Thoracic aorta (tissue), 2 donors: ENCODE measurements at places on chromosomes 12 and 14. TPM values are rescaled to one million over a fixed set of nuclear protein-coding genes. Genes with fewer than 3 reads are reported as not detected.

GRCh38 chr12:120998435-120998834 is 17.9 kb downstream of the C12orf43 start:
- no peak overlapping the region for H3K4me3 ChIP-seq
- DNase-seq, result no peak
- H3K27me3 ChIP-seq, result no peaks in the 10 kb centered on the region

DNA sequence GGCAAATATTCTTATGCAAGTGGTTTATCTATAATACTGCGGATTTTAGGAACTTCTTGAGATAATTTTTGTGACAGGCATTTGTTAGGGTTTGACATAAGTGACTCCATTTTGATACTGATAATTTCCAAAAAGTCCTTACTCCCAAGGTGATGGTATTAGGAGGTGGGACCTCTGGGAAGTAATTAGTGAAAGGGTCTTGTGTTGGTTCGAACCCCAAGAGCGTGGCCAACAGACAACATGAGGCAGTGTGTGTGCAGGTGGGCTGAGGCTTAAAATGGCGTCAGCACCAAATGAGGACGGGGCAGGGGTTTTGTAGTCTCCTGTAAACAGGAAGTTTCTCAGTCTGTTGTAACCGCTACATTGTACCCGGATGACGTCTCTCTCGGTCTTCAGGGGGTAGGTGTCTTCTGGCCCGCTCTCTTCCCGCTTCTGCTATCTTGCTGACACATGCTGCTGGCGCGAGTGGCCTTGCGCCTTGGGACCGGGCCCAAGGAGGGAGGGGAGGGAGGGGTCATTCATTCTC is 1.7 kb upstream of the C12orf43 start:
- H3K27me3 ChIP-seq, result no peaks in the 10 kb centered on the region
- H3K36me3 ChIP-seq, result no peaks in the 10 kb centered on the region
- no peak for DNase-seq

GRCh38 chr12:229441-230191 is 15.7 kb upstream of the SLC6A12 start:
- no peak overlapping the region for H3K4me3 ChIP-seq
- no peaks in the 10 kb centered on the region for H3K27me3 ChIP-seq
- no peak overlapping the region for H3K27ac ChIP-seq
- no peaks in the 10 kb centered on the region for H3K4me1 ChIP-seq
- DNase-seq, result no peak

GRCh38 chr12:113413488-113413939 is 8.7 kb upstream of the SDSL start:
- H3K4me1 ChIP-seq, result peaks cover under 1% of the 10 kb centered on the region
- no peaks in the 10 kb centered on the region for H3K36me3 ChIP-seq
- H3K27ac ChIP-seq, result no peak overlapping the region
- H3K4me3 ChIP-seq, result no peak overlapping the region

GRCh38 chr12:43428088-43428600 is 123.9 kb downstream of the ADAMTS20 start:
- DNase-seq, result no peak
- H3K27me3 ChIP-seq, result no peaks in the 10 kb centered on the region
- no peaks in the 10 kb centered on the region for H3K36me3 ChIP-seq
- no peak overlapping the region for H3K27ac ChIP-seq
- no peak overlapping the region for H3K4me3 ChIP-seq
- H3K4me1 ChIP-seq, result no peaks in the 10 kb centered on the region

GRCh38 chr14:75101491-75101890 is 25.4 kb downstream of the NEK9 start:
- no peaks in the 10 kb centered on the region for H3K4me1 ChIP-seq
- H3K4me3 ChIP-seq, result no peak overlapping the region
- no peak for DNase-seq
- H3K27me3 ChIP-seq, result no peaks in the 10 kb centered on the region
- H3K27ac ChIP-seq, result no peak overlapping the region

- peaks cover 39% of the 10 kb centered on the region for H3K4me1 ChIP-seq
- no peaks in the 10 kb centered on the region for H3K27me3 ChIP-seq
- H3K36me3 ChIP-seq, result no peaks in the 10 kb centered on the region
- peak overlapping the region; percentile 10 for H3K4me3 ChIP-seq
Measured at GRCh38 chr12:49673446-49674317, 33.5 kb downstream of the FMNL3 start.

- H3K27ac ChIP-seq, result no peak overlapping the region
- H3K27me3 ChIP-seq, result no peaks in the 10 kb centered on the region
- DNase-seq, result no peak
- H3K36me3 ChIP-seq, result no peaks in the 10 kb centered on the region
- peaks cover 7% of the 10 kb centered on the region for H3K4me1 ChIP-seq
- H3K4me3 ChIP-seq, result no peak overlapping the region
Measured at GRCh38 chr14:93033084-93033982, 82.4 kb downstream of the ITPK1 start.

DNA sequence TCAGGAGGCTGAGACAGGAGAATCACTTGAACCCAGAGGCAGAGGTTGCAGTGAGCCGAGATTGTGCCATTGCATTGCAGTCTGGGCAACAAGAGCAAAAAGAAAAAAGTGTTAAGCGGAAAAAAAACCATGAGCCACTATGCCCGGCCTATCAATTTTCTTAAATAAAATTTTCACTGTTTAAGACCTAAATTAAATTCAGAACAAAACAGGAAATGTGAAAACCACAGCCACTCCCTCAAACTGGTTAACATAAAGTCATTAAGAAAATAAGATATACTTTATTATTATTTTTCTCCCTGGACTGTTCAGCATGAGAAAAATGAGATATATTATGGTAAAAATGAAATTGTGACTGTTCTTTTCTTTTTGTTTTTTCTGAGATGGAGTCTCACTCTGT is 44.6 kb upstream of the GCH1 start:
- no peak overlapping the region for H3K4me3 ChIP-seq
- DNase-seq, result no peak
- peaks cover 2% of the 10 kb centered on the region for H3K36me3 ChIP-seq
- no peaks in the 10 kb centered on the region for H3K4me1 ChIP-seq
- no peak overlapping the region for H3K27ac ChIP-seq

DNA sequence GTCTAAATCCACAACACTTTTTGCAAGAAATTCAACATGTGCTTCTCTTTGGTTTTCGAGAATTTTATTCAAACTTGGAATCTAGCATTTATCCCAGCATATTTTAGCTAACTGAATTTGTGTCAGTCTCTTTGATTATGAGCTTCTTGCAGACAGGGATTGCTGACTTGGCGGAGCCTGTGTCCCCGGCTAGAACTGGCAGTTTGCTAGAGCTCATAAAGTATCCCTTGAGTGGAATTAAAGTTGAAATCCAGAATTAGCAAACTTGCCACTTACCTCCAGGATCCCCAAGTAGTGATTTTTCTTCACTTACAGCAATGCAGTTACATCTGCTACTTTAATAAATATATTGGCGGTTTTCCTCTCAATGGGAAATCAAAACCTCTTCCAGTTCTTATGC is 306.9 kb downstream of the AACS start:
- H3K4me1 ChIP-seq, result peaks cover 11% of the 10 kb centered on the region
- no peaks in the 10 kb centered on the region for H3K36me3 ChIP-seq
- DNase-seq, result no peak
- H3K27me3 ChIP-seq, result no peaks in the 10 kb centered on the region
- H3K4me3 ChIP-seq, result no peak overlapping the region

DNA sequence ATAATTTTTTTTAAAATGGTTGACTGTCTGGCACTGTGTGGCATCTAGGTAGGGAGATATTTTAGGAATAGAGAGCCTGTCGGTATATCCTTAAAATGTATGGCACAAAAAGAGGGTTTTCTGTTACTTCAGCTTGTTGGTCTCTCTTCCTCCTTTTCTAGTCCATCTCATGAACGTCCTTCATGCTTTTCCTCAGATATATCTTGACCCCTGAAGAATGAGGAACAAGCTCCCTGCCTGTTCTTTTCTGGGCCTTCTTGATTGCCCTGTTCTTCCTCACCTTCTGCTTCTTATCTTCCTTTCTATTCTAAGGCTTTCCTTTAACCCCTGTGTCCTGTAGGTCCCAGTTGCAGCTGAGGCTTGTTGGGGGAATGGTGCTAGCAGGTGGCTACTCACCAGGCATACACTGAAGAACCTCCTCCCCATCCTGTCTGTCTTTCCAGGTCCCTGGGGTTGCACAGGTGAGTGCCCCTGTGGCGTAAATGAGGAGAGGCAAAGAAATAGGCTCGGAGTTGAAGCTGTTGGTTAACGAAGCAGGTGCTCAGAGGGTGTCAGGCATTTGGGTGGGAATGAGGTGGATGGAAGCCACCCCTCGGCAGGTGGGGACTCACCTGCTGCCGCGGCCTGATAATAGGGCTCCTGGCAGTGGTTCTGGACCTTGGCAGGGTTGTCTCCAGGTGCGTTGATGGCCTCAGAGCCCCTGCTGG is 7.2 kb upstream of the C1R start:
- no peak overlapping the region for H3K4me3 ChIP-seq

The P2RX2 gene
- total RNA-seq, result not detected

The CIROP gene
- not detected for total RNA-seq

The GLT1D1 gene
- total RNA-seq, result 0.85 TPM
